ENCODE measurements at places on chromosomes 3 and 15. TPM values are rescaled to one million over a fixed set of nuclear protein-coding genes. Genes with fewer than 3 reads are reported as not detected.

- no peak for DNase-seq
These were observed 6.9 kb upstream of the VWA5B2 start for GRCh38 chr3:184222521-184222920.

GOLGA8R gene
- polyA plus RNA-seq = 11.7 TPM

DNA sequence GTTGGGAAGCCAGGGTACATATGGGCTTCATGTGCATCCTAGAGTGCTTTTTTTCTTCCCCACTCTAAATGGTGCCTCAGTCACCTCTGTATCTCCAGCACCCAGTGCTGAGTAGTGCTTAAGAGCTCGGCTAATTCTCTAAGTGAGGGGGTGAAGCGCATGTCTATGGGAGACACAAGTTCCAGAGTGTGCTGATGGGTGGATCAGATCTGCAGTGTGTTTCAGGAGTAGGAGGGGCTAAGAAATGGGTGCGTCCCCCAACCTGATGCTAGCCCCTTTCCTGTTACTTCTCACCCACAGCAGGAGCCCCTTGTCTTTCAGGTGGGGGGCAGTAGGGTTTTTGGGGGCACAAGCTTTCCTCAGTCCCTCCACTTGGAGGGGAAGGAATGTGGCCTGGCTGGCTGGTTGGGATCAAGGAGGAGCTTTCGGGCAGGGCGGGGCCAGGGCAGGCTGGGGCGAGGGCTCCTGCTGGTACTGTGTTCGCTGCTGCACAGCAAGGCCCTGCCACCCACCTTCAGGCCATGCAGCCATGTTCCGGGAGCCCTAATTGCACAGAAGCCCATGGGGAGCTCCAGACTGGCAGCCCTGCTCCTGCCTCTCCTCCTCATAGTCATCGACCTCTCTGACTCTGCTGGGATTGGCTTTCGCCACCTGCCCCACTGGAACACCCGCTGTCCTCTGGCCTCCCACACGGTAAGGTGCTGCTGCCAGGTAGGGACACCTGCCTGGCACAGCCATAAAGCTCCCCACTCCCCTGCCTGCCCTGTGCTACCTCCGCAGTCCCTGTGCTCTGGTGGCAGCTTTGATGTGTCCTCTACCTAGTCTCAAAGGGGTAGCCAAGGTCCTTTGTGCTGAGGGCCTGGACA lies at the start of gene IL17RE:
IL17RE (plus strand) TSS at position 477 of the 866 bp plus-strand sequence; CDS start at position 562, 85 bp downstream.
- DNase-seq = no peak

DNA sequence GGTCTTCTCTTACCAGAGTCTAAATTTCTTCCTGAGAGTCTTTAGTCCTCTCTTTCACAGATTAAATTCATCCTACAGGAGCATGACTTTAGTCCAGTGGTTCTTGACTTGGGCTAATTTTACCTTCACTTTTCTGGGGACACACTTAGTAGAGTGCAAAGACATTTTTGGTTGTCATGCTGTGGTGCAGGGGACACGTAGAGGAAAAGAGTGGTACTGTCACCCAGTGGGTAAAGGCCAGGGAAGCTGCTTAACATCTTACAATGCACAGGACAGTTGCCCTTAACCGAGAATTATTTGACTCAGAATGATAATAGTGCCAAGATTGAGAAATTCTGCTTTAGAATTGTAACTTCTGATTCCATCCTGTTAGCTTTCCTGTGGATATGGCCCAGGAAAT lies 772.5 kb upstream of the GRM7 start:
- DNase-seq = no peak

GRCh38 chr3:78900880-78901279 lies 866.9 kb downstream of the ROBO1 start:
- no peak for DNase-seq

TRAT1 gene
- polyA plus RNA-seq = not detected

- DNase-seq = no peak
These were observed 368.2 kb downstream of the IL20RB start for GRCh38 chr3:137325934-137326333.

- no peak for DNase-seq
These were observed 152.2 kb downstream of the NR2E3 start for GRCh38 chr15:71962537-71962936.

DNA sequence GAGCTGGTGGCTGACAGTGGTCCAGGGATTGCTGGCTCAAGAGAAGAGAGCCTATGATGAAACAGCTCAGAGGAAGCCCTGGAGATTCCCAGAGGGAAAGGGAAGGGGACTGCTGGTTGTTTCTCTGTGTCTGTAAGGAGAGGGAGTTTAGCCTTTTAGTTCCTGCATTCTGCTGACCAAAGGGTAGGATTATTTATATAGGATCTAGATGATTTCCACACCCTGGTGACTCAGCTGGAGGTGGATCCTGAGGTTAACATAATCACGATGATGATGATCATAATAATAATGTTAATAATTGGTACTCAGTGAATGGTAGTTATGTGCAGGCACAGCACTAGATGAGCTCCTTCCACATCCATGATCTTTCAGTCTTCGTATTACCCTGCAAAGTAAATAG lies 144.9 kb downstream of the EPHB1 start:
- DNase-seq = no peak

DNA sequence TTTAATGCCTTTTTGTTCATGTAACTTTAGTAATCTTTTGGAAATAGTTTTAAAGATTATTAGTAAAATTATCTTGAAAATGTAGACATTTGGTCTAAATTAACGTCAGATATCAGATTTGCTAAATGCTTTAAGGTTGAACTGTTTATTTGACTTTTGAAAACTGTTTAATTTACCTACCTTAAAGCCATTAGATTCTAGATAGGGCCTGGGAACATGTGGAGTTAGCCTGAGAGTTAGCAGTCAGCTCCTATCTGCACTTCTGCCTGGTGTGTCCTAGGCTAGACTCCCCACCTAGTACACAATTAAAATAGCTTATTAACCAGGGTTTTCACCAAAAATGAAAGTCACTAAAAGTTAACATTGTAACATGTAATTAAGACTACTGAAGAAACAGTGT lies 53.7 kb upstream of the CFAP20DC start:
- no peak for DNase-seq

DNA sequence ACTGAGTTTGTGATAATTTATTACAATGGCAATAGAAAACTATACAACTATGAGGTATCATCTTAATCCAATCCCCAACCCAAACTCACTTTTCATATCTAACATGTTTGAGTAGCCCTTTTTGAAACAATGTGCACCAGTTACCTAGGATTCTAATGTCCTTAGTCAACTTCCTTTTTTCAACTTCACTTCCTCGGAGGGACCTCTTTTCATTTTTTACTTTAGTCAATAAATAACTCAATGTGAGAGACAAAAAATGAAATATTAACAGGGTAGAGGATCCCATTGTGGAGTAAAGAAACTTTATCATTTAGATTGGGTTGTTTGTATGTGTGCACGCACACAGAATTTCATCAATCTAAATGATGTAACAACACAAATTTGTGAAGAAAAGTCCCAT lies 193.6 kb upstream of the LRRC3B start:
- no peak for DNase-seq

DNA sequence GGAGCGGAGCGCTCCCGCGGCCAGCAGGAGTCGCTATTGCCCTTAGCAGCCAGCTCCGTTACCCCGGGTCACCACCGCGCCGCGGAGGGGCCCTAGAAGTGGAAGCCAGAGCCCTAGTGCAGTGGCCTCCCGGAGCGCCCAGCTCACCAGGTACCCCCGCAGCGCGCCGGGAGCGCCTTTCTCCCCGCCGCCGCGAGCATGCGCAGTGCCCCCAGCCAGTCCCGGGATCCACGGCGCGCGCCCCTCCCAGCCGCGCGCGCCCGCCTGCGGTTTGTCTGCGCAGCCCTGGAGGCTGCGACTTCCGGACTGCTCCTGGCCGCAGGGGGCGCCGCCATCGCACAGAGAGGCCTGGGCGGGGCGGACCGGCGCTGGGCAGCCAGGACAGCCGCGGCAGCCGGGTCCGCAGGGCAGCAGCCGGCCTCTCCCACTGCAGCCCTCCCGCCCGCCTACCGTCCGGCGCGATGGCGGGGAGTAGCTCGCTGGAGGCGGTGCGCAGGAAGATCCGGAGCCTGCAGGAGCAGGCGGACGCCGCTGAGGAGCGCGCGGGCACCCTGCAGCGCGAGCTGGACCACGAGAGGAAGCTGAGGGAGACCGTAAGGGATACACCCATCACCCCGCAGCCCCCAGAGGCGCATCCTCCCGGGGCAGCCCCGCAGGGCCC lies 5.7 kb downstream of the TPM1 start:
- DNase-seq = peak; percentile 95

DNA sequence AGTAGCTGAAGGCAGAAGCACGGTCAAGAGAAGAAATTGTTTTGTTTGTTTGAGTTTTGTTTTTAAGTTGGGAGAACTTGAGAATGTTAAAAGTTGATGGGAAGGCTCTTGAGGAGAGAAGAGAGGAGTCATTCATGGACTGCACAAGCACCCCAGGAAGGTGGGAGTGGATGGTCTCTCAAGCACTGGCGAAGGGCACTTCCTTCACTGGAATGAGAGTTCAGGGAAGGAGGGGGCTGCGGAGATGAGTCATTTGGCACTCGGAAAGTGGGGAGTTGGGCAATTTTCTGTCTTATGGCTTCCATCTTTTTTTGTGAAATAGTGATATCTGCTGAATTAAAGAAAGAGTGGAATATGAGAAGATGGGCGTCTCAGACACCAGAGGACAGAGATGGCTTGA lies 66.0 kb downstream of the ATP13A4 start:
- DNase-seq = no peak

TASOR gene
- 67.6 TPM for polyA plus RNA-seq

GRCh38 chr3:112873632-112874031 lies 27.0 kb upstream of the CD200R1L start:
- no peak for DNase-seq

- DNase-seq = no peak
These were observed 107.4 kb downstream of the GLDN start for GRCh38 chr15:51448622-51449399.

CKMT1A gene
- 3.3 TPM for polyA plus RNA-seq

DNA sequence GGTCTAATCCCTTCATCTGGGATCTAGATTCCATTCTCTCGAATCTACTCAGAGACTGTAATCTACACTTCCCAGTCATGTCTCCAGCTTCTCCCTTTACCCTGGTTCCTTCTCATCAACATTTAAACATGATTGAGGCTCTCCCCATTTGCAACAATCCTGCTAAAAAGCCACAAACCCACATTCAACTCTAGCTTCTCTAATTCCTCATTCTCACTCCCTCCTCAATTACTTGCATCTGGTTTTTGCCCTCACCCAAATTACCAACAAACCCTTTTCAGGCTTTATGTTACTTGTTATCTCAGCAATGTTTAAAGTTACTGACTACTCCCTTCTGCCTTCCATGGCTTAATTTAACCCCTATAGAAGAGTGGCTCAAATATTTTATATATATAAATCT lies 11.5 kb downstream of the ETFA start:
- DNase-seq = no peak

- no peak for DNase-seq
These were observed 148.4 kb upstream of the TLE3 start for GRCh38 chr15:70245932-70246622.

- DNase-seq = no peak
These were observed 546.9 kb upstream of the CCDC54 start for GRCh38 chr3:106830334-106830733.

DNA sequence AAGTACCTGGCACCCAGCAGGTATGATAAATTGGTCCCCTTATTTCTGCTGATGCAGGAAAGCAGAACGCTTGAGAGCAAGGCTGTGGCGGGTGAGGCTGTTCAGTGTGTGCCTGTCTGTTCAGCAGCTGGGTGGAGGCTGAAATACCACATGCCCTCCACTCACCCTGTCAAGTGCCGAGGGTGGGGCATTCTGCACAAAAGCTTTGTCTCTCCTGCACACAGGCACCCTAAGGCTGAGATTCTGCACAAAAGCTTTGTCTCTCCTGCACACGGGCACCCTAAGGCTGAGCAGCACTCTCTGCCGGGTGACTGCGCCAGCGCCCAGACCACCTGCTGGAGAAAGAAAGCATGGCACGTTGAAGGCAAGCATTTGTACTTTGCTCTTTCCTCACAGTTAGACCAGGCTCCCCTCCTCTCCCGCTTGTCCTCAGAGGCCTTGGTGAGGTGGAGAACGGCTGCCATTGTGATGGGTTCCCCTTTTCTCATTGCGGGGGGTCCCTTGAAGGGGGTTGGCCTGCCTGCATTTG lies 97.5 kb downstream of the BDH1 start:
- no peak for DNase-seq

TMPRSS7 gene
- 0.03 TPM for polyA plus RNA-seq

DNA sequence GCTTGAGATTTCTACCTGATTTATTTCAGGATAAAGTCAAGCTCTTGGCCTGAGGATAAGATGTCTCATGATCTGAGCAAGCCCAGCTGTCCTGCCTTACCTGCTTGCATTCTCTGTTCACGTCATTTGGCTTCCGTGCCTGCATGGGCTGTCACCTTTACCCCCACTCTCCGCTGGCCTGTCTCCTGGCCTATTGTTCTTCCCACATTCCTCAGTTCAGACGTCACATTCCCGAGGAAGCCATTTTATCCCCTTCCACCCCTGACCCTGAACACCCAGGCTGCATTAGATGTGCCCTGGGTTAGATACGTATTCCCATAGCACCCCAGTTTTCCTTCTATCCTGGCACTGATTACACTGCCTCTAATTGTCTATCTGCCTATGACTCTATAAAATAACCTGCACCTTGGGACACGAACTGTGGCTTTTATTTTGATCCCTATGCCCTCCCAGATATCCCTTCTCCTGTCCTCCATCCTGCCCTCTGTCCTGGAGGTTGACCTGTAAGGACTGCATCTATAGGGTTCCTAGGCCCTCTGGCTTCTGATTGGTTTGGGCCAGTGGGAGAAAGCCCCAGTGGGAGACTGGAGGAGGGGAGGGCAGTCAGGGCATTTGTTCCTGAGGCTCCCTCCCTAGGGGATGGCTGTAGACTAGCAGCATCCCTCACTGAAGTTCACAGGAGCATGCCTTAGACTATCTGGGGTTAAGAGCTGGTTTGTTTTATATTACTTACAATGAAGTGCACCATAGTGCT lies 19.2 kb upstream of the UBE2Q2 start:
- no peak for DNase-seq

DHFR2 gene
- 9.0 TPM for polyA plus RNA-seq

ZNF774 gene
- polyA plus RNA-seq = 7.8 TPM

GRCh38 chr3:32743934-32744333 lies 58.9 kb downstream of the CNOT10 start:
- DNase-seq = peak; percentile 35

- no peak for DNase-seq
These were observed 23.7 kb downstream of the CNTN3 start for GRCh38 chr3:74590620-74591262.

GRCh38 chr15:96340598-96341512 lies 10.4 kb downstream of the NR2F2 start:
- no peak for DNase-seq

CACNA2D2 gene
- 18.3 TPM for polyA plus RNA-seq

DNA sequence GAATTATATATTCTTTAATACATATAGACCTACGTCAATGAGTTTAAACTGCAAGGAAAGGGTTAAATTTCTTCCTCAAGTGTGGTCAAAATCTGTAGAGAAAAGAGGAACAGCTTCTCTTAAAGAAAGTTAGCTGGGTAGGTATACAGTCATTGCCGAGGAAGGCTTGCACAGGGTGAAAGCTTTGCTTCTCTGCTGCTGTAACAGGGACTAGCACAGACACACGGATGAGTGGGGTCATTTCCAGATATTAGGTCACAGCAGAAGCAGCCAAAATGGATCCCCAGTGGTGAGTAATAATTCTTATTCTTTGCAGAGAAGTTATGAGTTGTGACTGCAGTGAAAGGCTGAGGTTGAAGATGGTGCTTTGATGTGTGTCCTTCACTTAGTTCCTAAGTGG lies at the start of gene CD86:
CD86 (plus strand) TSS at position 148 of the 400 bp plus-strand sequence; CDS start at position 276, 128 bp downstream.
- DNase-seq = no peak

Measured in renal pelvis (tissue), 12 donors.